Activated CD8-positive, alpha-beta T cell treated with anti-CD3 and anti-CD28 coated beads, Interleukin-2, amount 10 ng/mL, durations not matched to agents 7 days and 5 days (primary cell): ENCODE measurements at places on chromosomes 7 and 10.

- DNase-seq, result no peak
Measured at GRCh38 chr7:102018876-102019275, 201.4 kb downstream of the CUX1 start.

DNA sequence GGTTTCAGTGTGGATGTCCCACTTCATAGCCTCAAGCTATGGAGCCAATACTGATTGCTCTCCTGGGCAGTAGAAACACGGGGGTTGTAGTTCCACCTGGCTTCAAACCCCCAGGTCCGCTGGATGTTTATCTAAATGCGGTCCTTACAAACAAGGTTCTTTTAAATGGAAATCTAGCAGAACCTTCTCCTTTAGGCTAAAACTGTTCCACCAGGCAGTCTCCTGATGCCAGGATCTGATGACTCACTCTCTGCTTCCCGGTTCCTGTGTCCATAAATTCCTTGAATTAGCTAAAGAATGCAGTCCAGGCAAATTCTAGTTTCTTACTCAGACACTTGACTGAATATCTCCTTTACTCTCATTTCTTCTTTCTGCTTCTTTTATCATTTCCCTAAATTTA lies 108.4 kb upstream of the FAM3C start:
- no peak for DNase-seq

DNA sequence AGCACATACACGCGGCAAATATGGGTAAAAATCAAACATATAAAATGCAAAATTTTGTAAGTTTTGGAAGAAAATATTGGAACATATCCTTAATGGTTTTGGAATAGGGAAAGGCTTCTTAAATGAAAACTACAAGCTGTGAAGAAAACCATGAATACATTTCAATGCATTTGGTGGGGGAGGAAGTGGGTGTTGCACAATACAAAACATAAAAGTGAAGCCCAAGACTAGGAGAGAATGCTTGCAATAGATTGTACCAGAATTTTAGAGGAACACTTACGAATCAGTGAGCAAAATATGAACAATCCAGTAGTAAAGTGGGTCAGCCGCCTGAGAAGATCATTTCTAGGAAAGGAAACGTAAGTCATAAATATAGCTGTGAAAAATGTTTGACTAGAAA lies 322.6 kb upstream of the MKI67 start:
- no peak for DNase-seq

- DNase-seq, result no peak
Measured at GRCh38 chr10:122678266-122678665, 21.4 kb downstream of the C10orf120 start.

GRCh38 chr7:142478479-142479220 lies 220.8 kb upstream of the PRSS58 start:
- peak; percentile 53 for DNase-seq

DNA sequence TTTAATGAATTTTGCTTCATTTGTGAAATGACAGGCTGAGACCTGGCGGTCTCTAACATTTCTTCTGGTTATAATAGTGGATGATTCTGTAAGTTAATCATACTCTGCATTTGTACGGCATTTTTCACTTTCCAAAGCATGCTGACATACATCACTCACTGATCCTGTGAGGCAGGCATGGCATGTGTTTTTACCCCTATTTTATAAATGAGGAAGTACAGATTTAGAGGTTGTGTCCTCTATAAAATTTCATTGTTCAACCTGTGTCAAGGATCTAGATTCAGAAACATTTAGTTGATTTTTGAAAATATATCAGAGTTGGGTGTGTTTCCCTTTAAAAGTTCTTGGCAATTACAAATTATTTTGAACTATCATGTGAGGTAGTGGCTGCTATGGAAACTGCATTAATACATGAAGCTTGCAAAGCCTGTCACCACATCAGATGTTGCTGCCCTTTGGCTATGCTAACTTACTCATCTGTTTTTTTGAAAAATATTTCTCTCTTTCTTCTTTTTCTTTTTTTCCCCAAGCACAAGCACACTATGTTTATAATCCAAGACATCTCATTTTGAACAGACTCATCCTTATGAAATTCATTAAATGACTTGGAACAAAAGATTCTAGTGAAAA lies 172.7 kb downstream of the GNAI1 start:
- DNase-seq, result no peak

DNA sequence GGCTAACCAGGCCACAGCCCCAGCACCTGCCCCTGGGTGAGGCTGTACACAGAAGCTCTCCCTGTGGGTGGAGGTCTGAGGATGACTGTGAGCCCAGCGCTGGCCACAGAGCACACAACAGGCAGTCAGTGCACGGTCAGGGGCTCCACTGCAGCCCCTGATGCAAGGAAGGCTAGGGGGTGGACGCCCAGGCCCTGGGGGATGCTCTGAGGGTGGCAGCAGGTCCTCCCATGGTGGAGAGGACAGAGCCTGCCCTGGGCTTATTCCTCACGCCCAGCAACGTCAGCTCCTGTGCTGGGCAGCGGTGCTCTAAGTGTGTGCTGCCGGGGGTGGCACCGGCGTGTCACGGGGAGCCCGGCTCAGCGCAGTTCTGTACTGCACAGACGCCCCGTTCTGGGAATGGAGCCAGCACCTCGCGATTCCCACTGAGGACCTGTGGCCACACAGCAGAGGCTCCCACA lies 223.2 kb downstream of the MAD1L1 start:
- DNase-seq, result no peak

DNA sequence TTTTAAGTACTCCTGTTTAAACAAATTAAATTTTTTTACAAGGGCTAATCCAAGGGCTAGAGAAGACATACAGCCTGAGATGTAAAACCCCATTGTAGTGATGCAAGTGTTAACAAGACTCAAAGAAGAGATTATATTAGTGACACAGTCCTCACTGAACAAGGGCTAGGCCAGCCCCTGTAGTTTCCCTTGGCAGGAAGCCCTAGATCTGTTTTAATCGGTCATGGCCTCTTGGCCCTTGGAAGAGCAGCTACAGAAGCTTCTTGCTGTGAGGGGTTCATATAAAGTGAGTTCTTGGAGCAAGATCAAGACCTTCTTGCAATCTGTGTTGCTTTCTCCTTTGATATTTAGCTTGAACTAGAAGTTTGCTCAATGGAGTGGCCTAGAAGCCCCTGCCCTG lies 1339.4 kb downstream of the XPNPEP1 start:
- no peak for DNase-seq

GRCh38 chr7:126702242-126703016 lies 550.3 kb downstream of the GRM8 start:
- no peak for DNase-seq

GRCh38 chr7:100215895-100216294 lies 3.9 kb upstream of the PVRIG start:
- no peak for DNase-seq

GRCh38 chr10:34535872-34536271 lies 279.2 kb downstream of the PARD3 start:
- DNase-seq, result no peak

GRCh38 chr10:70174058-70174741 lies 3.9 kb upstream of the SAR1A start:
- peak; percentile 70 for DNase-seq

DNA sequence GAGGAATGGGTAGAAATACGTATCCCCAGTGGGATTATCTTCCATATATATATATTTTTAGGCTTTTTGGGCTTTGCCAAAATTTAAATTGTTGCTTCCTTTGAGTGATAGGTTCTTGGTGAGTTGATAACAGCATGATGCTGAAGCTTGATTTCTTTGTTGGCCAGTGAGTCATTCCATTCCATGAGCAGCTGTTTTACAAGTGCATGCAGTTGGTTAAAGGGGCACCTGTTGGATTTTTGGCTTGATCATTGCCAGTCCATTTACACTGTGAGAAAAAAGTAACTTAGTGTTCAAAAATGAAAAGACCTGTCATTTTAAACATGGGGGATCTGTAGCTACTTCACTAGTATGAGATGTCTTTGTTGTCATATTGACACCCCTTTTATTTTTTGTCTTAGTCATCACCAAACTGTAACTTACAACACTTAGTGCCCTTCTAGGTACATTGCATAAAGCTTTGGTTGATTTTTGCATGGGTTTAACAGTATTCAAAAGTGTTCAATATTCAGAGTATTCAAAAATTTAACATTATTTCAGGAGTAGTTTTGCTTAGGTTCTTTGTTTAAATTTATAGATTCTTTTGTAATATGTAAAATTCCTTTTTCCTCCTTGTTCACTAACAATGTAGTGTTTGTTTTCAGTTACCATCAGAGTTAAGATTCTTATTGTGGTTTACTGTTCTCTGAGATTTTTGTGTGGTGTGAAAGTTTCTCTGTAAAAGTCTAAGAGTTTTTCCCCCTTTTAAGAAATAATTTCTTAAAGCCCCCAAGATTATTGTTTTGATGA lies 8.8 kb downstream of the AKAP9 start:
- DNase-seq, result no peak

DNA sequence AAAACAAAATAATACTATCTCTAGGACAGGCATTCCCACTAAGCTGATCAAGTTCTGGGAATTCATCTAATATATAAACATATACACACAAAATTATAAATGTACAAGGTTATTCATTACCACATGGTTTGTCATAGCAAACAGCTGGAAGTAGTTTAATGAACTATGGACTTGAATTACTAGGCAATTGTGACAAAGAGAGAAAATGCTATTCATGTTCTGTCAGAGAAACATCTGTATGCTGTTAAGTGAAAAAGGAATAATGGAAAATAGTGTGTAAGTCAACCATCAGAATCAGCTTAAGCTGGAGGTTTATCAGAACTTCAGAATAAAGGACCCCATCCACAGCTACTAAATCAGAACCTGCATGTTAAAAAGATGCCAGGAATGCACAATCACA lies 2.8 kb downstream of the ZNF248 start:
- DNase-seq, result no peak

DNA sequence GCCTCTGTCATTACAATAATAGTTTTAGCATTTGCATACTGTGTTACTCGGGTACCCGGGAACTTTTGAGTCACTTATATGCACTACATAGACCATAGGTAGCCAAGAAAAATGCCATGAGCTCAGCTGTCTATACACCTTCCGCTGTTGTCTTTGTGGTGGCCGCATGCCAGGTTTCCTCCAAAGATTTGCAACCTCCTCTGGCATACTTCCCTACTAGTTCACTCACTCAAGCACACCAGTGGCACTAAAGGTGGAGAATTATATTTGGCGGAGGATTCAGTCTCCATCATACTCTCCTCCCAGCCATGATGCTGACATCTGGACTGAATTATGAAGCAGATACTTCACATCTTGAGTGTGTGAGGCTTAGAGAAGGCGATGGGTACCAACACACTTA lies 35.6 kb upstream of the GRB10 start:
- no peak for DNase-seq

- no peak for DNase-seq
Measured at GRCh38 chr10:108852211-108852610, 1071.1 kb downstream of the XPNPEP1 start.

GRCh38 chr7:139426258-139427028 lies 57.0 kb downstream of the KLRG2 start:
- DNase-seq, result no peak

DNA sequence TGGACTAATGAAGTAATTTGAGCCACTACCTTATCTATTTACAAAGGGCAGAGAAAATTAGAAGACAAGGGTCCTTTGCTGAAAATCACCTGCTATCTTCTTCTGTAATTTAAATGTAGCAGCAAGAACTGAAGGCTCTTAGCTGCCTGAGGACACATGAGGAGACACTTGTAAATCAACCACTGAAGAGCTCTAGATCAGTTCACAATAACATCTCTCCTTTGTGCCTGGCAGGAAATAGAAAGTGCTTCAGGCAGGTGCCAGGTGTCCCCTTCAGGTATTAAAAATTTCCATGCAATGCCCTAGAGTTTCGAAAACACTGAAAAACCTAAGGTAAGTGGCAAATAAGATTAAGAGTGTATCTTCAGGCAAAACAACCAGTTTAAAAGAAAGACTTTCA lies 474.6 kb downstream of the GRM8 start:
- DNase-seq, result no peak

- no peak for DNase-seq
Measured at GRCh38 chr7:106069471-106070200, 42.5 kb downstream of the SYPL1 start.

- DNase-seq, result no peak
Measured at GRCh38 chr10:3485057-3485686, 299.8 kb downstream of the KLF6 start.

- no peak for DNase-seq
Measured at GRCh38 chr10:132132421-132132841, 54.3 kb upstream of the DPYSL4 start.

DNA sequence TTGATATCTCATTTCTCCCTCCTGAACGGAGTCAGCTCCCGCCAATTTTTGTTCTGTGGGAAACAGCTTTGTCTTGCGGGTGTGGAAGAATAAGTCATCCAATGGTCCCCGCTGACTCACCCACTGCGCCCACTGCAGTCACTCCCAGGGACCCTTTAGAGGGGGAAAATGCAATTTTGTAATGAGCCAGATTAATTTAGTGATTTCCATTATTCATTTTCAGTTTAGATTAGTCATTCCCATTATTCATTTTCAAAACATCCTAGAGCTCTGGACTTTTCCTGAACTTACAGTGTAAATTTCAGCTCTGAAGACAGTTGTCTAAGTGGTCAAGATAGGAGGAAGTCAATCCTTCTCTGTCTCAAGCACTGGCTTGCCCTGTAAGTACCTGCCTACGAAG lies 154.9 kb upstream of the TMEM72 start:
- DNase-seq, result no peak

DNA sequence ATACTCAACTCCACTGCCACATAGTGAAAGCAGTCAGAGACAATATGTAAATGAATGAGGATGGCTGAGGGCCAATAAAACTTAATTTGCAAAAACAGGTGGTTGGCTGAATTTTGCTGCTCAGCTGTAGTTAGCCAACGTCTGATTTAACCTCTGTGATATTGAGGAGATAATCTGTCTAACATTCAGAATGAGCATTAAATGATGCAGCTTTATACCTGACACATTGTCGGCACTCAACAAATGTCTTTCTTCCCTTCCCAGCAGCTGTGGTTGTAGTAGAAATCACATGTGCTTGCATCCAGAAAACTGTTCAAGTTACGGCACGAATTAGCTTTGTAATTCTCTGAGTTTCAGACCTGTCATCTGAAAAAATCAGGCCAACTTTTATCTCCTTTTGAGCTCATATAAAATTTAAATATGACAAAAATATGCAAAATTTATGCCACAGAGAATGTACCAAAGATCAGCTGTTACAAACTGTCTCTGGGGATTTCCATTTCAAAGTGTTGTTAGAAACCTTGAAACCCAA lies 1239.7 kb downstream of the GATA3 start:
- no peak for DNase-seq
